ENCODE measurements at places on chromosomes 3 and 15.

- no peak for DNase-seq
Measured at GRCh38 chr15:99727733-99728132, 5.5 kb downstream of the LYSMD4 start.

- DNase-seq: no peak
Measured at GRCh38 chr15:75104804-75105557, 81.6 kb downstream of the PPCDC start.

GRCh38 chr3:141382571-141382970 is 14.3 kb downstream of the ZBTB38 start:
- DNase-seq: no peak

DNA sequence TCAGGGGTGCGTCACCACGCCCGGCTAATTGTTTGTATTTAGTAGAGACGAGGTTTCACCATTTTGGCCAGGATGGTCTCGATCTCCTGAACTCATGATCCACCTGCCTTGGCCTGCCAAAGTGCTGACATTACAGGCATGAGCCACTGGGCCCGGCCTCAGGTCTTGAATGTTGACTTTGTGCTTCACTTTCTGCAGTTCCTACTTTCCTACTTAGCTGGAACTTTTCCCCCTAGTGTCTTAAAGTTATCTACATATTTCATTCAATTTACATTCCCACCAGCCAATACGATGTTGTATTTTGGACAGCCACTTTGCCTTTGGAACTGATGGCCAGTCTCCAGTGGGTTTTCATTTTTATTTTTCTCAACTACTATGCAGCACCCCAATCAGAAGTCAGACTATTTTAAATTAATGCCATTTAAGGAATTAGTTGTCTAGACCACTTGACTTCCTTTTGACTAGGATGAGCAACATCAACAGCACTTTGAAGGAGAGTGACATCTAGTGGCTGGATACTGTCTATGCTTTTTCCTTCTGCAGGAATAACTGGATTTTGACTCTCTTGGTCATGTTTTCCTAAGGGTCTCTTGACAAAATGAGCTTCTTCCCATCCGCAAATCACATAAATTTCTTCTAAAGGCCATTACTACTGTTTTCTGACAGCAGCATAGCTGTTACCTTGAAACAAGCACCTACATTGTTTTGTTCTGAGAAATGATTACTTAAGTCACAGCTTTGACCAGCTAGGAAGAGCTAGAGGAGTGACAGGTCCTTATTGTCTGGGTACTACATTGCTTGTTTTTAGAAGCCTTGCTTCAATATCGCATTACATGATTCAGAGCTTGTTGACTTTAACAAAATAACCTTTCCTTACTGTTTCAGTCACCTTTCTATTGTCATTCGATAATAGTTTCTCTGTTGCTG is 140.2 kb downstream of the ITPR1 start:
- no peak for DNase-seq

GRCh38 chr15:98899272-98900021 is 108.1 kb downstream of the PGPEP1L start:
- DNase-seq: no peak

- DNase-seq: no peak
Measured at GRCh38 chr3:192445770-192446644, 281.3 kb downstream of the FGF12 start.

GRCh38 chr3:25725810-25726209 is 57.4 kb downstream of the NGLY1 start:
- no peak for DNase-seq

DNA sequence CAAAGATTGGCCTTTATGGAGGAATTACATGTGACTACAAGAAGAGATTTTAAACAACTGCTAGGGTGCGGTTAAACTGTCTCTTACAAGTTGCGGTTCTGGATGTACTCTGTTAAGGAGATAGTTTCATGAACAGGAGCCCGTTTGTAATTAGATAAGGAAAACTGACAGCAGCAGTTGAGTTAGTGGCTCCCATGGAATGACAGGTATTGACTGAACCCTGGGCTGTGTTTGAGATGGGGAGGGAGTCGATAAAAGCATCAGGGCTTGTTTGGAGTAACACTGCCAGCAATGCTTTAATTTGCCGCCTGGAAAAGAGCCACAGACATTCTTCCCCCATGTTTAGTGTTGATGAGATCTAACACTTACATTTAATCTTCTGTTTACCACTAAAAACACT is 139.9 kb downstream of the ROBO2 start:
- no peak for DNase-seq

DNA sequence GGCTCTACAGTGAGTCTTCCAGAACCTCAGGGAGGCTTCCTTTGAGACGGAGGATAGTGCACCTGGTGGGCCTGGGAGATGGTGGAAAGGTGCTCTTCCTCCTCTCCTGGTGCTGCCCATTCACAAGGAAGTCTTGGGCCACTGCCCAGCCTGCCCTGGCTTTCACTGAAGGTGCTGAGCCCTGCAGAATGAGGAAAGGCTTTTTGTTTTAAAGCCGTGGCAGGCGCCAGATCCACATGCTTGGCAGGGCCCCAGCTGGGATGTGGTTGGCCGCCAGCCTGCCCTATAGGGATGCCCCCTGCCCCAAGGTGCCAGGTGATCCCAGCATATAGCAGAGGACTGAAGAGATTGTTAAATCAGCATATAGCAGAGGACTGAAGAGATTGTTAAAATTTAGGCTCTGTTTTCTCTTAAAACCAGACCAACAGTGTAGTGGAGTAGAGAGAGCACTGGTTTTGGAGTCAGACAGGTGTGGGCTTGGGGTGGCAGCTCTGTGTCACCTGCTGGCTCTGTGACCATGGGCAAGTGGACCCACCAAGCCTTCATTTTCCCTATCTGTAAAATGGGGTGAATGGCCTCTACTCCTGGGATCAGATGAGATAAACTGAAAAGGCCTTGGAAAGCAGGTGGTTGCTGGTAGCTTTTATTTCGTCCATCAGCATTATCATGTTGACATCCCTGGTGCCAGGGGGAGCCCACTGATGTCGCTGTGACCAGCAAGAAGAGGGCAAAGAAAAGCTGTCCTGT is 53.3 kb downstream of the SLC6A6 start:
- no peak for DNase-seq

GRCh38 chr3:60086811-60087210 is 1037.0 kb upstream of the CFAP20DC start:
- no peak for DNase-seq

DNA sequence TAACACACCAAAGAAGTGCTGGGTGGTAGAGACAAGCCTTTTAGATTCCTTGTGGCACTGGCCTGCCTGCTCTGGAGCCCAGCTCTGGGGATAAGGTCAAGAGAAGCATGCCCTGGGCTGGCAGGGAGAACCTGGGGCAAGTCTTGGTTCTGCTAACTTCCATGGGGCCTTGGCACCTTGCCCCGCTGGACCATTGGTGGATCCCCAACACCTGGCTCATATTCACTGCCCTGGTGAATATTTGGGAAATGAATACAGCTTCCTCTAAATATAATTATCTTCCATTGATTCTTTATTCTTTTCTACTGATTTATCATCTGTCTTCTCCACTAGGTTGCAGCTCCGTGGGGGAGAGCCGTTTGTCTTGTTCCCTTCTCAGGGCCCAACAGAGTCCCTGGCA is 89.5 kb downstream of the RAB11A start:
- no peak for DNase-seq

DNA sequence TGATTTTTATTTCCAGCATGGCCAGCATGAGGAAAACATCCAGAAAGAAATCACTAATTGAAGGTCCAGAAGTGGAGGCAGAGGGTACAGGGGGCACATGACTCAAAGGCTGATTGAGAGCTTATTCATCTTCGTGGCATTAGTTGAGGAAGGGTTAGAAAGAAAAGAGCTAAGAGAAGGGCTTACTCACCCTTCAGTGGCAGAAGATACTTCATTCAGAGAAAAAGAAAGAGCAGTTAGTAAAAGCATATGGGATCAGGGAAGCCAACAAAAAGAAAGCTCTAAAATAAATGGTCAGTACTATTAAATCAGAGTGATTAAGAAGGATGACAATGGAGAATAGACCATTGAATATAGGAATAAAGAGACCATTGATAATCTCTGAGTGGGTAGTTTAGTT is 25.2 kb downstream of the GAP43 start:
- no peak for DNase-seq

DNA sequence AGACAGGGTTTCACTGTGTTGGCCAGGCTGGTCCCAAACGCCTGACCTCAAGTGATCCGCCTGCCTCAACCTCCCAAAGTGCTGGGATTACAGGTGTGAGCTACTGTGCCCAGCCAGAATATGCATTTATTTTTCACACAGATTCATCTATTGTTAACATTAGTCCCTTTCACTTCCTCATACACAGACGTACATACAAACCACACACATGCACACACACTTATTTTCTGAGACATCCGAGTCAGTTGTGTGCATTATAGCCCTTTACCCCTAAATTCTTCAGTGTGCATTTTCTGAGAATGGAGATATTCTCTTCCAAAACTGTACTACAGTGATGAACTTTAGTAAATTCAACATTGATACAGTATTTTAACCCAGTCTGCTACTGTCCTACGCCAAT is 15.0 kb upstream of the MEX3B start:
- DNase-seq: no peak

GRCh38 chr3:65720989-65721737 is 317.6 kb downstream of the MAGI1 start:
- DNase-seq: no peak

- no peak for DNase-seq
Measured at GRCh38 chr15:66216806-66217205, 36.7 kb downstream of the MEGF11 start.

- no peak for DNase-seq
Measured at GRCh38 chr3:131304890-131305289, 76.7 kb upstream of the NUDT16 start.

- DNase-seq: no peak
Measured at GRCh38 chr3:30641416-30642251, 35.2 kb downstream of the TGFBR2 start.

DNA sequence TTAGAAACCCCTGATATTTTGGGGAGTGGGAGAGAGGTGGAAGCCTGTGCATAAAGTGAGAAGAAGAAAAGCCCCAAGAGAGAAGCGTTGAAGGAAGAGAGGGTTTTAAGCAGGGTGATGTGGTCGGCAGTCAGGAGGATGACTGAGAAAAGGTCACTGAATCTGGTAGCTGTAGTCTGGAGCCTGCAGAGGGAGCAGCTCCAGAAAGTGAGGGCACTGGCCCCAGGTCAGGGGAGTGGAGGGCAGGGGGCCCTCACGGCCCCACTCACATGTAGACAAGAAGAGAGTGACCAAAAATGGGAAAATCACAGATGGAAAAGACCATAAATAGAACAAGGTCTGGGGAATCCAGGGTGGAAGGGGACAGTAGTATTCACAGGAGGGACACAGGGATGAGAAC is 105.5 kb downstream of the RYK start:
- no peak for DNase-seq

GRCh38 chr3:55906896-55907295 is 419.8 kb upstream of the WNT5A start:
- no peak for DNase-seq

DNA sequence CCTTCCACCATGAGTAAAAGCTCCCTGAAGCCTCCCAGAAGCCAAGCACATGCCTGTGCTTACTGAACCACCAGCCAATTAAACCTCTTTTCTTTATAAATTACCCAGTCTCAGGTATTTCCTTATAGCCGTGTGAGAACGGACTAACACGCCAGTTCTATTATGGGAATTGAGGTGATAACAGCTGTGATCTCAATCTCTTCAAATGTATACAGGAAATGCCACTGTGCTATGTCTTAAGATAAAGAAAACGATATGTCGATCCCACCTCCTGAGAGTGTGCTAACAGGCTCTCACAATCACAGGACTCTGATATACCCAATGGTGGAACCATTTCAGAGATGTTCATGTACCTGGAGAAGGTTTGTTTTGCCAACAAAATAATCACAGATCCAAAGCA is 26.2 kb downstream of the CHSY1 start:
- DNase-seq: no peak

DNA sequence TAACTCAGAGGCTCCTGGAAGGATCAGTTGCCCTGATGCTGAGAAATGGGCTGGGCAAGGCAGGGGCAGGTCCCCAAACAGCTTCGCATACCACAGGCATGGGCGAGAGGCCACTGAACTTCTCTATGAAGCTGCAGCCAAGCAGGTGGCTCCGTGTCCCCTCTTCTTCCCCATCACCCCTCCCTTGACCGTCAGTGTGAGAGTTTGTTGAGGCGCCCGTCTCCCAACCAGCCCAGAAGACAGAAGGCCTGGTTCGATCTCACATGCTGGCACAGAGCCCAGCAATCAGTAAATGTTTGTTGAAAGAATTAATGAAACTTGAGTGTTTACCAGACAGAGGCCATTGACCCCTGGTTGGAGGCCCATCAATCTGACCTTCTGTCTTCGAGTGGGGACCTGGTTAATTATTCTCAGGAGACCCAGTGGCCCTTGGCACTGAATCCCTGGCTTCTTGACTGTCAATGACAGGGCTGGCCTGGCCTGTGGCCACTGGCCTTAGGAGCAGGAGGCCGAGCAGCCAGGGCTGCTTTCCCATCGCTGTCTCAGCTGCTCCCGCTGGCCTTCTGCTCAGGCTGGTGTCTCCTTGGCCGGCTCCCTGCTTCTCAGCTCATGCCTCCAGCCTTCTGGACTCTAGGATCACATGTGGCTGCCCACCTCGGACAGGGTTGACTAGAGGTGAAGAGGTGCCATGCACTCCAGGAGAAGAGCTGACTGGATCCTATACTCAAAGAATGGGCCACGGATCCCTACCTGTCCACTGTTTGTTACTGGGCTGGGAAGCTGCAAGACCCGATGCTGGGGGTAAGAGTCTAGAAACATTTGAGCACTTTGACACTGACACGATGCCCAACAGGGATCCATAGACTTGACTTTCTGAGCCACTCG is 113.4 kb downstream of the ASB7 start:
- DNase-seq: no peak

GRCh38 chr3:107992976-107993684 is 97.7 kb downstream of the CD47 start:
- DNase-seq: no peak

DNA sequence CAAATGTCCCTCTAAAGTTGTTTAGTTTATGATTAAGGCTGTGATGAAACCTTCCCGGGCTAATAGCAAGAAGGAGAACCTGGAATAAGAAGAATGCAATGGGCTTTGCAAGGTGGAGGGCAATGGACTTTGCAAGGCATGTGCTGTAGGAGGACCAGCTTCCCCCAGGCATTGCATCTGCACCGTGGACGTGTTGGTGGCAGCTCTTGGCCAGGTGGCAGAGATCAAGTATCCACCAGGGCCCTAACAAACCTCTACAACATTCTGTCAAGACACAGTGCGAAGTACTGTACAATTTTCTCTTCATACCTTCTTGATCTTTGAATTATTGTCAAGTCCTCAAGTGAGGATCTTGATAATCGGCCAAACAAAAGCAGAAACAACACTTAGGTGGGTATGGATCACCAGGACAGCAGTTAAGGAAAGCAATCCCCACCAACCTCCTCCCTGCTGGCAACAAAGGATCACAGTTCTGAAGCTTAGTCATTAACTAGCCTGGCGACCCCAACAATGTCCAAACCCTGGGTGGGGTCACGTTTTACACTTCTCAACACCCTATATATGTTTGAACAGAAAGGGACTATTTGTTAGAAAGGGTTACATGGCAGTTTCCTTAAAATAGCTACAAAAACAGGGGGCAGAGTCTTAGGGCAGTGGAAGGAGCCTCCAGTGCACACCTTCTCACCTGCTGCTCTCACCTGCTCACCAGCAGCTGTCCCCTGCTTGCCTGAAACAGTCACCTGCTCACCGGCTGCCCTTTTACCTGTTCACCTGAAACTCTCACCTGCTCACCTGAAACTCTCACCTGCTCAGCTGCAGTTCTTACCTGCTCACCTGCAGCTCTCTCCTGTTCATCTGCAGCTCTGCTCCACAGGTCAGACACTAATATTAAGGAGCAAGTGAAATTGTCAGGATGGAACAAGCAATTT is 137.9 kb upstream of the LIPC start:
- no peak for DNase-seq
